ENCODE measurements at places on chromosomes 7 and 10.

DNA sequence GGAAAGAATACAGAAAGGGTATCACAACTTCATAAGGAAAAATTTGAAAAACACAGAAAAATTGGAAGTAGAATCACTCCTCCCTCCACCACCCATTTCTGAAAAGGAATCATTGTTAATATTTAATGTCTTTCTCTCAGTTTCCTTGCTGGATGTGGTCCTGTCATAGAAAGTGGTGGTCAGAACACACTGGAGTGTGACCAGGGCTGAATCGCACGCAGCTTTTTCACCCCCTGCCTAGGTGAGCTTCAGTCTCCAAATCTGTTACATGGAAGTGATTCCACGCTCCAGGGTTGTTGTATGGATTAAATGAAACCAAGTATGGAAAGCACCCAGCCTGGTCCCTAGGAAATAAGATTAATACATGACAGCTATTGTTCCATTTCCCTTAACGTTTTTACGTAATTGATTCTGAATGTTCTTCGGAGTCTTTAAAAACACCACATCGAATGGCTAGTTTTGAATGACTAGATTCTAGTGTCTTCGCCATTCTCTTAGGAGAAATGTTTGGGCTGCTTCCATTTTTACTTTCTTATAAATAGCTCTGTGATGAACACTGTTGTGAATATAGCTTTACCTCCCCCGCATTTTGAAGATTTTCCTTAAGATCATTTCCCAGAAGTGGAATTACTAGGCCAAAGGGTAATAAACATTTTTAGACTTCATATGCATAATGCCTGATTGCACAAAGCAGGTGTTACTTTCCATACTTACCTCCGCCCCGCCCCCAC is 10.9 kb upstream of the DUSP5 start:
- DNase-seq = no peak

GRCh38 chr7:139635526-139636302 is 112.2 kb downstream of the CLEC2L start:
- DNase-seq = no peak

- no peak for DNase-seq
Measured at GRCh38 chr7:48085942-48086341, 3.1 kb upstream of the UPP1 start.

- DNase-seq = no peak
Measured at GRCh38 chr10:89003344-89003743, 12.7 kb downstream of the FAS start.

- DNase-seq = no peak
Measured at GRCh38 chr10:6565588-6565987, 14.5 kb downstream of the PRKCQ start.

- DNase-seq = no peak
Measured at GRCh38 chr7:49563693-49564378, 209.6 kb upstream of the VWC2 start.

DNA sequence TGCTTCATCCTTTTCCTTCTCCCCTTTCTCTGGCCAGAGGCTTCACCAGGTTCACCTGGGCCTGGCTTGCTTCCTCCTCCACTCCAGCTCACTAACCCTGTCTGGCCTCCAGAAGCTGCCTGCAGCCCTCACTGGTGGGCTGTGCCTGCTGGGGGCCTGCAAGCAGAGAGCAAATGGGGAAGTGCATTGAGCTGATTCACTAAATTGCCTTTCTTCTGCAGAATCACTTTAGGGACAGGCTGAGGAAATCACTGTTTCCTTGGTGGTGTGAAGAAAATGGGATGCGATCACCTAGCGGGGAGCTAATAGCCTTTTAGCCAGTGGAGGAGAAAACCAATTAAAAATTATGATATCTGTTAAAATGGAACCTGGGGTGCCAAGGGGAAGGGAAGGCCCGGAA is 3.0 kb downstream of the RET start:
- no peak for DNase-seq

GRCh38 chr10:98248018-98248417 is 20.0 kb downstream of the LOXL4 start:
- DNase-seq = no peak

DNA sequence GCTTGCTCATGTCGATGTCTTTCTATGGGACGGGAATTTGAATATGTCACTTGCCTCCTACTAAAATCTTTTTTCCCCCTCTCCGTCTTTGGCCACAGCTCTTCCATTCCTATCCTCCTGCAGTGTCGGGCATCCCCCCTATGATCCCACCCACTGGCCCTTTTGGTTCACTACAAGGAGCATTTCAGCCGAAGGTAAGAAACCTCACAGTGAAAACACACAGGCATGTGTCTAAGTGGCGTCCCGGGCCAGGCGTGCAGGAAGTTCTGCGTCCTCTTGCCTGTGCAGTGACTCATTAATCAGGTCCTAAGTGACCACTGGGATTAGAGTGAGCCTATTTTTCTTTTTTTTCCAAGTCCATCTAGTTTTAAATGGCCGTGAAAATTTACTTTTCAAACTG is 360.5 kb upstream of the GALNT17 start:
- DNase-seq = no peak

DNA sequence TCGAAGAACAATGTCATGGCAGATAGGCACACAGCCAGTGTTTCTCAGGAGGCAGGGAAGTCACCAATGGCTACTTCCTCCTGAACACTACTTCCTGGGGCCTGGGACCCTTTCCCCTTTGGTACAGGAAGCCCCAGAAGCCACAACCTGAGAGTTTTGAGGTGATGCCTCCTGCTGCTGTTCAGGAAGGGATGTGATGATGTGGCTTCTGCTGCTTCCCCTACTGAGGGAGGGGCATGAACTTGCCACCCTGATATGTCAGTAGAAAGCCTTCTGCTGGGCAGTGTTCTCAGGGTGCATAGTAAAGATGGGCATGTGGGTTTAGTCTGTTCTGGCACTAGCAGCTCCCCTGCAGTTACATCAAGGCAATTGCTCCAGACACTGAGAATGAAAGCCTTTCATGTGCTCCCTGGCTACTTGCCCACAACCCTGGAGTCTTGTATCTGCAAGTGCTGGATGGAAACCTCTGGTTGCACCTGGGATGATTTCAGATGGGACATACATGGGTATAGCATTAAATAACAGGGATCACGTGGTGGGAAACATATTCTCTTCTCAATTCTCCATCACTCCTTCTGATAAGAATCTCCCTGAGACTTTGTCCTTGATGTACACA is 69.3 kb downstream of the ADRA2A start:
- no peak for DNase-seq

- no peak for DNase-seq
Measured at GRCh38 chr7:157437519-157438061, 100.8 kb downstream of the DNAJB6 start.

DNA sequence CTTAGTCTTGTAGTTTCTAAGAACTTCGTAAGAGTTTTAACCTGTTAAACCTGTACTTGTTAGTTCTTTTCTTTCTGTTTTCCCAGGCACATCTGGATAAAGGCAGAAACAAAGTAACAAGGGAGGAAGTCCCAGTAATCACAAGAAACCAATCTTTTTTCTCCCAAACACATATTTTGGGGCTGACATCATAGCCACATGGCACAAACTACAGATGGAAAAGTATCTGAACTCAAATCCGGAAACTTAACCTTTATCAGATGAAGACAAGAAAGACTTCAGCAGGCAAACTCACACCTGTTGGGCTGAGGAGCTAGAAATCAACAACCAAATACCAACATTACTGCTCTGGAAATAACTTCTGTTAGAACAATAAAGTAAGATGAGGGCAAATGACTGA is 67.1 kb downstream of the CUBN start:
- no peak for DNase-seq

GRCh38 chr10:73577788-73578187 is 13.4 kb downstream of the USP54 start:
- no peak for DNase-seq

GRCh38 chr7:19939746-19940145 is 166.3 kb upstream of the TMEM196 start:
- no peak for DNase-seq

- no peak for DNase-seq
Measured at GRCh38 chr7:5671046-5671445, 110.4 kb downstream of the RNF216 start.

GRCh38 chr7:141679014-141679413 is 23.0 kb downstream of the DENND11 start:
- DNase-seq = no peak

- DNase-seq = no peak
Measured at GRCh38 chr7:78296644-78297371, 498.2 kb downstream of the PHTF2 start.

DNA sequence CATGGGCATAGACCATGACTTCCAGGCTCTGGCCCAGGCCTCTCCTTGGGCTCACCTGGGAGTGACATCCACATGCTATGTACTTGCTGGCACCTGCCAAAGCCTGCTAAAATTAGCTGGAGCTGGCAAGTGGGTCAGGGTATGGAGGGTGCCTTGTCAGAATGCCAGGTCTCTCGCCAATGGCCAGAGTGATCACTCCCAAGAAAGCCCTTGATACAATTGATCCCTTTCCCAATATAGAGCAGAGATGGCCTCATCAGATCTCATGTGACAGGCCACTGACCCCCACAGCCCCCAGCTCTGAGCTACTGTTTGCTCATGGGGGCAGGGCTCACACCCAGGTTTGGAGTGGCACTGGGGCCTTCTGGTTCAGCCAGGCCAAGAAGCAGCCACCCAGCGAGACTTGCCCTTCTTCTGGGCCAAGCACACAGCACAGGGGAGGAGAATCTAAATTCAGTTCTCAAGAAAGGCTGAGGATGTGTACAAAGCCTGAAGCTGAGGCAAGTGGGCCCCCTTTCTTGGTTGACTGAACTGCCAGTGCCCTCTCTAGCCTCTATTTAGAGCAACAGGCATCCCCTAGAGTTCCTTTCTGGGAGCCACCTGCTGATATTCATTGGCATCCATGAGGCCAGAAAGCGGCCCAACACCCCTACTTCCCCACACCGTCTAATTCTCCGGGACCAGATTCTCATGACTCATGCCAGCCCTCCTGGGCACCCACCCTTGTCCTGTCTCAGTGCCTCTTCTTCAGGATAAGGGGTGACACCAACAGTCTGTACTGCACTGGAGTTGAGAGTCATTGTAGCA is 18.9 kb upstream of the MYL7 start:
- no peak for DNase-seq

- no peak for DNase-seq
Measured at GRCh38 chr10:18155321-18155720, 15.1 kb downstream of the CACNB2 start.

DNA sequence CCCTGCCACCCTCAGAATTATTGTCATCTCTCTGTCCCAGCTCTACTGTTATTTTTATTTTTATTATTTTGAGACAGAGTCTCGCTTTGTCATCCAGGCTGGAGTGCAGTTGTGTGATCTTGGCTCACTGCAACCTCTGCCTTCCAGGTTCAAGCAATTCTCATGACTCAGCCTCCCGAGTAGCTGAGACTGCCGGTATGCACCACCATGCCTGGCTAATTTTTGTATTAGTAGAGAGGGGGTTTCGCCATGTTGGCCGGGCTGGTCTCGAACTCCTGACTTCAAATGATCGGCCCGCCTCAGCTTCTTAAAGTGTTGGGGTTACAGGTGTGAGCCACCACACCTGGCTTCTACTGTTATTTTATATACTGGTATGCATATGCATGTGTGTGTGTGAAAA is 11.0 kb downstream of the CALHM2 start:
- no peak for DNase-seq

- no peak for DNase-seq
Measured at GRCh38 chr10:35012781-35013180, 77.4 kb downstream of the CUL2 start.

GRCh38 chr7:155477476-155477875 is 19.5 kb downstream of the EN2 start:
- no peak for DNase-seq

GRCh38 chr10:52269233-52269632 is 44.8 kb upstream of the DKK1 start:
- no peak for DNase-seq

GRCh38 chr10:20954519-20954918 is 57.4 kb upstream of the NEBL start:
- DNase-seq = peak; percentile 57

DNA sequence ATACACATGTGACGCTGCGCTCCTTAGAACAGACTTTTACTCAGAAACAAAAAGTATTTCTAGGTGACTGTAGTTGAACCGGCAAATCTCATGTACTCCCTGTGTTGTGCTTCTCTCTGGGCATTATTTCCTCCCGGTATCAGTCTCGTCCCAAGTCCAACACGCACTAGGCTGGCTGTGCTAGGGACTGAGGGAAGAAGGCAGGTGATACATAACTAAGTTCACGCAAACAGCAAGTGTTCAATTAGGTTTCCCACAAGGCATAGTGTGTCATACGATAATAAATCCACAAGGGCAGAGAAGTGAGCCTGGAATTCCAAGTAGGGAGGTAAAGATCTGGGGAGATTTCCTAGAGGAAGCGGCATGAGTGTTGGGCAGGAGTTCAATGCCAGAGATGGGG is 20.4 kb downstream of the FAM53B start:
- no peak for DNase-seq

DNA sequence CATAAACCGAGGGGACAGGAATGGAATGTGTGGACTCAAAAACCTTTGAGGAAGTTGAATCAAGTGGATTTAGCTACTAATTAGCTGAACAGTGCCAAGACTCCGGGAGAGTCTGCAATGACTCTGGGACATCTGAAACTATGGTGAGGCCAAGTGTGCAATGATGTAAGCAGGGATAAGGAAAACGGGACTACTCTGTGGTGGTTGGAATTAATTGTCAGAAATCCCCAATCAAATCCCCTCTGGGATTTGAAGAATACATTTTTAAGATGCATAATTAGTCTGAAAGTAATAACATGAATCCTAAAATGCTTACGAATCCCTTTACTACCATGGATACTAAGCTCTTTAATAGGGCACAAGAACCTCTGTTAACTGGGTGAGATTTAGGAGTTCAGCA is 602.8 kb downstream of the NRG3 start:
- DNase-seq = no peak

- peak; percentile 84 for DNase-seq
Measured at GRCh38 chr7:18384491-18385143, 110.9 kb upstream of the HDAC9 start.

- no peak for DNase-seq
Measured at GRCh38 chr10:92627845-92628480, 35.0 kb downstream of the KIF11 start.

GRCh38 chr10:121262774-121263430 is 335.3 kb downstream of the FGFR2 start:
- no peak for DNase-seq

- no peak for DNase-seq
Measured at GRCh38 chr10:118234683-118235082, 107.4 kb downstream of the FAM204A start.

DNA sequence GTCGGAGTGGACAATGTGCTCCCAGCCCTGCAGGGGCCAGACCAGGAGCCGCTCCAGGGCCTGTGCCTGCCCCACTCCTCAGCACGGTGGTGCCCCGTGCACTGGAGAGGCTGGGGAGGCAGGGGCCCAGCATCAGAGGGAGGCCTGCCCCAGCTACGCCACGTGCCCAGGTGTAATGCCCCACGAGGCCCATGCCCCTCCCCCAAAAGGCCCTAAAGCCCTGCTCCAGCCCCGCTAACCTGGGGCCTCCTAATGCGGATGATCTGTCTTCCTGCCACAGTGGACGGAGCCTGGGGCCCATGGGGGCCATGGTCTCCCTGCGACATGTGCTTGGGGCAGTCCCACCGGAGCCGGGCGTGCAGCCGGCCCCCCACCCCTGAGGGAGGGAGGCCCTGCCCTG is 23.7 kb upstream of the ZNF862 start:
- no peak for DNase-seq
